ENCODE measurements at places on chromosomes 7 and 10.

GRCh38 chr7:56287429-56288138 is 171.4 kb upstream of the NUPR2 start:
- no peak for DNase-seq

- no peak for DNase-seq
Measured at GRCh38 chr7:139034855-139035585, 822 bp downstream of the ZC3HAV1L start.

DNA sequence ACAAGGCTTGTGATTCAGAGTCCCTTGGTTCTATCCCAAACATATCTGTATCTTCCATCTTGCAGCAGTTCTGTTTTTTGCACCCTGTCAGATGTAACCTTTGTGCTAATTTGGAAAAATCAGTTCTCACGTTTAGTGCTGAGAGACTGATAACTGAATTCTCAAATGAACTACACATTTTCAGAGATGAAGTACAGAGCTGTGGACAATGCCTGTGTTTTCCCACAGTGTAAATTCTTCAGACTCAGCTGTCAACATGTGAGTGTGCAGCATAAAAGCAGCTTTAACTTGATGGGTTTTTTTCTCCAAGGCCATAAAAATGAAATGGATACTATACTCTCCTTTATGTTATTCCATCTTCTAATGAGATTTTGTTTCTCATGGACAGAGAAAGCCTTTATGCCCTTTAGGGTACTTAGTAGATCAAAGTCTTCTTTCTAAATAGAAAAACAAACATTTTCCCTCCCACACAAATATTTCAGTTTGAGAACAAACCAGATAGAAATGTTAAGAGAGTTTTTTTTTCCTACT is 150.9 kb downstream of the SEMA3A start:
- DNase-seq: no peak

- no peak for DNase-seq
Measured at GRCh38 chr10:24824536-24824935, 100.8 kb upstream of the ARHGAP21 start.

DNA sequence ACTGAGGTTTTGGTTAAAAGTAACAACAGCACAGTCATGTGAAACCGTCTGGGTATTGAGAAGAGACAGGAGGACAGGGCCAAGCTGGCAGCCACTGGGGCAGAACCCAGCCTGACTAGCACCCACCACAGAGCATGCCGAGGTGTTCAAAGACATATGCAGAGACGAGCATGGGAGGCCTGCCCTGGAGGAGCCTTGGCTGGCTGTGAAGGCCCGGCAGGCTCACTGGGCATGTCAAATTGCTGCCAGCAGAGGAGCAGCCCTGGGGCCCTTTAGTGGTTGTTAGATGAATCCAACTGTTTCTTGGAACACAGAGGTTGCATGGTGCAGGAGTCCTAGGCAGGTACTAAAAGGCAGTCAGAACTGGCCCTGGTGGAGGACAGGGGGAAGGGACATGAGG is 5.0 kb upstream of the GDF2 start:
- no peak for DNase-seq

DNA sequence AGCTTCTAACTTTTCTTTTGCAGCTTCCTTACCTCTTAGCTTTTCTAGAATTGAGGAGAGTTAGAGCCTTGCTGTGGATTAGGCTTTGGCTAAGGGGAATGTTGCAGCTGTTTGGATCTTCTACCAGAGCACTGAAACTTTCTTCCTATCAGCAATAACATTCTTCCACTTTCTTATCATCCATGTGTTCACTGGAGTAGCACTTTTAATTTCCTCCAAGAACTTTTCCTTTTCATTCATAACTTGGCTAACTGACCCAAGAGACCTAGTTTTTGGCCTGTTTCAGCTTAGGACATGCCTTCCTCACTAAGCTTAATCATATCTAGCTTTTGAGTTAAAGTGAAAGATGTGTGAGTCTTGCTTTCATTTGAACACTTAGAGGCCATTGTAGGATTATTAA is 19.6 kb downstream of the MINPP1 start:
- DNase-seq: no peak

GRCh38 chr10:97336942-97337831 is 2.7 kb upstream of the FRAT2 start:
- DNase-seq: no peak

- DNase-seq: no peak
Measured at GRCh38 chr7:130149281-130150139, 55.7 kb downstream of the TMEM209 start.

All from keratinocyte (primary cell).